ENCODE measurements at places on chromosomes 7 and 10.

GRCh38 chr7:47504551-47505311 is 77.2 kb downstream of the TNS3 start:
- no peak for DNase-seq

DNA sequence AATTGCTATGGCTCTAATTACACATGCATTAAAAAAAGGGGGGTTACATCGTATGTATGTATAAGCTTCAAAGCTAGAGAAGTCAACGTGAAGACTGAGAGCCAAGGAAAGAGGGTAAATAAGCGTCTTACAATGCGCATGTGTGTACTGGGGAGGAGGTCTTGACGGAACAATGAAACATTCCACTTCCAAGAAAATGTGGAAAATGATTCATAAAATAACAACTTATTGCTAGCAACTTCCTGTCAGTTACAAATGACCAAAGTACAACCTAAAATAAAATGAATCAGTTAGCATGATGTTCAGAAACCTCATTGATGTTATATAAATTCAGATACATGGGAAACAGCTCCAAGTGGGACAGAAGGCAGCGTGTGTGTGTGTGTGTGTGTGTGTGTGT is 104.1 kb upstream of the RHEB start:
- DNase-seq, result no peak

DNA sequence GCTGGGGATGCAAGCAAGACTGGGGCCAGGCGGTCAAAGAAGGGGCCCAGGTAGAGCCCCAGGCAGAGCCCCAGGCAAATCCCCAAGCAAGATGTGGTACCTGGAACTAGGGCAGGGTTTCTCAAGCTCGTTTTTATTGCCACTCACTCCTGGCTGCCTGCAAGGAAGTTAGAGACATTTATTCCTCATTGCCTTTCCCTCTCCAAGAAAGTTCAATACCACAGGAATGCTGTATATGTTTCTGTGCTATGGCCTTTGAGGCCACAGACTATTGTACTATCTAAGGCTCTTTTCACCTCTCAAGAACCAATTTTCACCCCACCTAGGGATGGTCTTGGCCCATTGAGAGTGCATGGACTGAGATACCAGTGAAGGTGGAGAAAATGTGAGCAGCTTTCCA is 71.3 kb downstream of the TACC2 start:
- DNase-seq, result no peak

DNA sequence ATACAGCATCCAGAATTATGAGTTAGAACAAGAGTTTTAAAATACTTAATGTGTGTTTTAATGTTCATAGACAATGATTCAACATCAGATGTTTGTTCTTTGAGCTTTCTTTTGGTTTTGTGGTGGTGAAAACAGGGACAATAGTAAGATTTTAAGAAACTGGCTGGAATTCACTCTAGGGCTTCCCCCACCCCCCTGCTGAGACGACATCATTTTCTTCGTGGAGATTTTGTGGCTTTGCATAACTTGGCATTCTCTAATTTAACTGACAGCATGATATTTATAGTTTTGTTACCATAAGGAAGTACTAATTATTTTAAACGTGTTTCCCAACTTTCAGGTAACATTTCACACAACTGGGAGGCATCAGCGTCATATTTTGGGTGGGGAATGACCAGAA is 184.1 kb downstream of the BICC1 start:
- DNase-seq, result no peak

DNA sequence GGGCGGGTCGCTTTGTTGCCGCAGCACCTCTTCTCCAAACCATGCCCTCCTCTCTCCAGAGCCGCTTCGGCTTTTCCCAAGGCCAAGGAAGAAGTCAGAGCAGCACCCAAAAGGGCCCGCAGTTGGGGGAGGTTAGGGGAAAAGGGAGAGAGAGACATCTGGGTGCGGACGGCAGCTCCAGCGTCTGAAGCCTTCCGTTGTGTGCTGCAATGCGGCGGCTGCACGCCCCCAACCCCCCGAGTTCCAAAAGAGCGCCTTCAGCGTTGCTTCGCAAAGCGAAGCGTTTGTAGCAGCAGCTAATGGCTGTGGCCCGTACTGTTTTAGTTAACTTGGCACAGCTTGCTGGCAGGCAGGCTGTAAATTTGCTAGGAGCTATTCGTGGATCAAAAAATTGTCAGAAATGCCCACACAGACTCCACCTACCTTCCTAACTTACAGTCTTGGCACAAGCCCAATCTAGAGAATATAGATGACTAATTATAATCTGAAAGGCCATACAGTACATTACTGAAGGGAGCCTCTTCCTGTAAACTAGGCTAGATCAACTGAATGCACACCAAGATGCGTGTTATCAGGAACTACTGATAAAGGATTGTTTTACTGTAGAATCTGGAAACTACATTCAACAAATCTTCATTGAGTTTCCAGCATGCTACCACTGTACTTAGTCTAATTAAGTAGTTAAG is 1.1 kb upstream of the KBTBD2 start:
- peak; percentile 37 for DNase-seq

DNA sequence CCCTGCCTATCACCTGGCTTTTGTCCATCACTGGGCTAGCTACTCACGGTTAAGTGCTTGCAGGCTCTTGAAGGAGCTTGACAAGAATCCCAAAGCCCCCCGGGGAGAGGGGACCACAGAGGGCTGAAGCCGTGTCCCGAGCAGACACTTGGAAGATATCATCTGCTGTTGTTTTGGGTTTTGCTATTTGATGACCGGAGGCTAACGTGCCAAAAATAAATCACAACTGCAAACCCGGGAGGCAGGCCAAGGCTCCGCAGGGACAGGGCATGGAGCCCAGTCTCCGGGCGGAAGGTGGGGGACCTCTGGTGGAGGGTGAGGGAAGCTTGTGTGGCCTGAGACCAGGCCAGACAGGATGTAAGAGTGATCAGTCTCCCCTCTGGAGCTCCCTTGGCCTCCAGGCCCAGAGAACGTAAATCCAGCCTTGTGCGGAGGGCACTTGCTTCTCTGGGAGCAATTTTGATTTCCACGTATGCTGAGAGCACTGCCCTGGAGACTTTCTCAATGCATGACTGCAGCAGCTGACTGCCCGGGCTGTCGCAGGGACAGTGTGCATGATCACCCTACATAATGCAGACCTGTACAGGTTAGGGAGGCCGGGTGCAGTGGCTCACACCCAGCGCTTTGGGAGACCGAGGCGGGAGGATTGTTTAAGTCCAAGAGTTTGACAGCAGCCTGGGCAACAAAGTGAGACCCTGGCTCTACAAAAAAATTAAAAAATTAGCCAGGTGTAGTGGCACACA is at the start of gene PHKG1:
PHKG1 (minus strand) TSS at position 164 of the 743 bp plus-strand sequence. CDS start 4,011 bp downstream, outside the sequence.
- DNase-seq, result no peak

GRCh38 chr10:72316748-72317435 is 37.8 kb downstream of the DNAJB12 start:
- peak; percentile 76 for DNase-seq

DNA sequence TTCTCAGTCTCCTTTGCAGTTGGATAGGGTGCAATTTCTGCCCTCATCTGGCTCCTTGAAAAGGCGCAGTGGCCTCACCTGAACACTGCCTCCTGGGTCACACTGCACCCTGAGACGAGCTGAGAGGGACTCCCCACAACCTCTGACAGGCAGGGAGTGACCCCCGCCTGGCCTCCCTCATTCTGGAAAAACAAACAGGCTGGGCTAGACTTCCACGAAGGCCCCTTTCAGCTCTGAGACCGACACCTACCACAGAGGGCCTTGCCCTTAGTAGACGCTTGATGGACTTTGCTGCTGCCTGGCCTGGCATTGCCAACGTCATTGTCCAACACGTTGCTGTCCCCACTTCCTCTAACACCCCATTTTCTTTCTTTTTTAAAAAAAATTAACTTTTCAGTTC is 8.6 kb downstream of the FAM241B start:
- DNase-seq, result no peak

DNA sequence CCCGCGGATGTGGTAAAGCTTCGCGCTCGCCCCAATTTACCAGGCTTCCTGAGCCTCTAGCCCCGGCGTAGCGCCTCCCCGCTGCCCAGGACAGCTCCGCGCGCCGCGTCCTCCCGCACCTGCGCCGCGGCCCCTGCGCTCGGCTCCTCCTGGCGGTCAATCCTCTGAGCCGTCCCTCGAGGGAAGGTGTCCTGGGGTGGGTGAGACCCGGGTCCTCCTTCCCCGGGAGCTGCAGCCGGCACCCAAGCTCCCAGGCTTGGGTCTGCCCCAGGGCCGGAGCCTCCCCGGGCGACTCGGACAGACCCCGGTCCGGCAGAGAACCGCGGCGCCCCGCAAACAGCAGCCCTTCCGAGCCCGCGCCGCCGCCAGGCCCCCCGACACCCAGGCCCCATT is 512 bp downstream of the OSBPL3 start:
- DNase-seq, result peak; percentile 80

DNA sequence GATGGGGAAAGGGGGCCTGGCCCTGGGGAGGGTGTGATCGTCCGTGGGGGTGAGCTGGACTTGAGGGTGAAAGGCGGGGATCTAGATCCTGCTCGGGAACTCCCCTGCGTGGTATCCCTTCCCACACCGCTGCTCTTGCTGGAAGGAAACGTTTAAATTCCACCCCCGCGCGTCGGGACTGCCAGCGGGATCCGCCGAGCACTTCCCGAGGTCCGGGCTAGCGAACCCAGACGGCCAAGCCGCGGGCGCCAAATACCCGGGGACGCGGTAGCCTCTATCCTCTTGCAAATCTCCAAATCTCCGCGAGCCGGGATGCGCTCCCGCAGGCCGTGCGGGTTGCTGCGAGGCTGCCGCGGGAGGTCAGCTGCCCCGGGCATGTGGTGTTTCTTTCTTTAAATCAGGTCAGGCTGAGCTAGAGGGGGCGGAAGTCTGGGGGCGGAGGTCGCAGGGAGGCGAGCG is 904 bp downstream of the NPTX2 start:
- no peak for DNase-seq

DNA sequence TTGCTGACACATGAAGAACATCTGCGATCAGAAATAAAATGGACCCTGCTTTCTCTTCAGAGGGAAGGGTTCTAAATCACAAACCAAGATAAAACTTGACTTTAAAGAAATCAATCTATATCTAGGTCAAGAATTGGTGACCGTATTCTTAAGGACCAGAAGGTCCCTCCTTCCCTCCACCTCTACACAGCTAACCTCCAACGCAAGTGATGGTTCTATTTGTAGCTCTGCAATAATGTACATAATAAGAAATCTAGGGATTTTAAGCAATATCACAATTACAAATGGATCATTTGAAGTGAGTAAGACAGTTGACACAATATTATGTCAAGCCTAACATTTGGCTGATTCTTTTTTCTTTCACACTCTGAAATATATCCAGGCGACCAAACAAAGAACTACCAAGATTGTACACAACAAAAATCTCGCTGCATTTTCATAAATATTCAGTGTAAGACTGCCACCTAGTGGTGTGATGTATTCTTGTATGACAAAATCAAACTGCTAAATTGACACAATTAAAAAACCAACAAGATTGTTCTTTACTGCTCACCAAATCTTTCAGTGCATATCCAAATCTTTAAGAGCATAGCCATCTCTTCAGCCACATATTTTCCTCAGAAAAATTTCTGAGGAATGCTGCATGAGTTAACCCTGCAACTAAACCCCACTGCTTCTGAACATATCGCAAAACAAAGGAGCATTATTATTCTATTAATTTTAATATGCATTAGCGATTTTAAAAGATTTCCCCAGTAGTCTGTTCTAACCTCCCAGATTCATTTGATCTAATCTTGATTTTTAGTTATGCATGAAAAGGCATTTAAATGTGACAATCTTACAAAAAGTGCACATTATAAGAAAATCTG is 44.5 kb downstream of the ICA1 start:
- no peak for DNase-seq

GRCh38 chr10:61609701-61610100 is 53.0 kb upstream of the CABCOCO1 start:
- DNase-seq, result no peak

DNA sequence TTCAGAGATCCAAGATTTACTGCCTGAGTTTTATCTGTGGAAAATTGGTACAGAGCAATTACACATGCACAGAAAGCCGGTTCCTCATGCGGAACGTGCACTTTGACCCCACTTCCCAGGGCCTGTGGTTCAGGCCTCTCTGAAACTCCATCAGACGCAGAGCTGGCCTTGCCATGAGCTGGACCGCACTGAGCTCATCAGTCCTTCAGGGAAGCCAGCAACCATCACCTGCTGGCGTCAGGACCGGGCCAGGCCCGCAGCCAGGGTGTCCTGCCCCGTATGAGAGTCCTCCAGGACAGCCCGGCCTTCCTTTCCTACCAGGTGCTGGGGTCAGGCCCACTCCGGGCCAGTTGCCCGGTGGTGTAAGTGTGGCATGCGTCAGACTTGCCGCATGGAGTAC is 446.5 kb upstream of the FOXK1 start:
- DNase-seq, result no peak

DNA sequence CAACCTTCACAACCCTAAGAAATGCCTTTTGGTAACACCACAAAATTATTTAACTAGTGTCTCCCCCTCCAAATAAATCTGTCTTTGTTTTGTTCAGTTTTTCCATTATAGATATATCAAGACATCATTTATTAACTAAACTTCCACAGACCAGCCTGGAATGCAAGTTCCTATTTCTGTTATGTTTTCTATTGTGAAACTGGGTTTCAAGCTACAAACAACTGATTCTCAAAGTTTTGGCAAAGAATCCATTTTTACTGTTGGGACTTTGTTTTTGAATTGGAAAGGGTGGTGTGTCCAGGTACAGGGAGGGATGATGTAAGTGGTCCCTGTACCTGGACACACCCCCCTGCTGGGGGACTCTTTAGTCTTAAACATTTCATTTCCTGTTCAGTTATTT is 36.2 kb downstream of the STAMBPL1 start:
- DNase-seq, result no peak

DNA sequence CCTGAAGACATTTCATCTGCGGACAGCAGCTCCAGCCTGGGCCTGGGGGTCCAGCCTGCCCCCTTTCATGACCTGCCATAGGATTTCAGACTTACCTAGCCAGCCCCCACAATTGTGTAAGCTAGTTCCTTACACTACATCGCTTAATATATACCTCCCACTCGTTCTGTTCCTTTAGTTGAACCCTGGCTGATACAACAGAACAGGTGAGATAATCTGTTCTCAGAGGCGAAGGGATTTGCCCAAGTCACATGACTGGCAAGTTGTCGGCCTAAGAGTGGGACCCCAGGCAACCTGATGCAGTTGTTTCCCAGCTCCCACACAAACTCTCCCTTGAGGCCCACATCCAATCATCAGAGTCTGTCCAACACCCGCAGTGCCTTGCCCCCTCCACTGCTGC is 168.2 kb downstream of the SH3PXD2A start:
- no peak for DNase-seq

- DNase-seq, result no peak
These were observed 101.2 kb upstream of the MGMT start for GRCh38 chr10:129365767-129366402.
